ENCODE measurements at places on chromosomes 6 and 20. TPM values are rescaled to one million over a fixed set of nuclear protein-coding genes. Genes with fewer than 3 reads are reported as not detected.

GRCh38 chr6:22146931-22147701, 149.7 kb downstream of the PRL start:
- no peak for DNase-seq

DNA sequence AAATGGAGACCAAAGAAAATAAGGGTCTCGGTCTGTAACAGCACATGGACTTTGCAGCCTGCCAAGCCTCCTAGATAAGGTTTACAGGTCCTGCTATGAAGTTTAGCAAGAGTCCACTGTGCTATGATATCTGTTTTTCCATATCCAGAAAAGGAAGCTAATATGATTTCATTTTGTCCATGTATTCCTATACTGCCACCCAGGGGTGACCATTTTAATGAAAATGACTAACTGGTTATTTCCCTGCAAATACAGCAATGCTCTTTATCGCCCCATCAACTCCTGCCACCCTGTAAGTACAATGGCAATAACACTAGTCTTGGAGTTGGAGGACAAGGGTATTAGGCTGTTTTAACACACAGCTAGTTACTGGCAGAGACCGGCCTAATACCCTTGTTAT, 115.2 kb upstream of the GLP1R start:
- DNase-seq, result no peak

GRCh38 chr6:19571176-19571575, 266.0 kb upstream of the ID4 start:
- DNase-seq, result no peak

Gene STX11
- 37.7 TPM for polyA plus RNA-seq

- no peak for DNase-seq
Measured at GRCh38 chr6:20105838-20106237, 106.4 kb downstream of the MBOAT1 start.

Gene HLA-DMB
- 164 TPM for polyA plus RNA-seq

Gene BRPF3
- polyA plus RNA-seq, result 6.3 TPM

GRCh38 chr20:19000078-19000477, 186.5 kb downstream of the SCP2D1 start:
- DNase-seq, result no peak

Gene TPD52L1
- polyA plus RNA-seq, result not detected

Gene ARMC12
- 0.29 TPM for polyA plus RNA-seq

DNA sequence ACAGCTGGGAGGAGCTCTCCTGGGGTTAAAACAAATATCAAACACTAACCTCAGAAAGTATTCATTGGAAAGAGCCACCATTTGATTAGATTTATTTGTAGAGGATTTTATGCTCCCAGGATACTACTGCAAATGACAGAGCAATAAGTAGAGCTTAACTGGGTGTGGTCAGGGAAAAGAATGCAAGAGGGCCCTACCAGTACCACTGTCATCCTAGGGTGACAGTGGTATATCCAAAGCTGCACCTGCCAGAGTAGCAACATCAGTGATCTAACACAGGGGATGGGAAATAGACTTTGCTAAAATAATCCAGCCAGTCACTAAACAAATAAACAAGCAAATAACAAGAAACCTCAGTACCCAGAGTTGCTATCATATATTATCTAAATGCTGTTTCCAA, 29.7 kb downstream of the ERGIC3 start:
- no peak for DNase-seq

Gene RAB44
- 0.05 TPM for polyA plus RNA-seq

- no peak for DNase-seq
Measured at GRCh38 chr20:14657266-14658005, 320.0 kb upstream of the FLRT3 start.

- DNase-seq, result no peak
Measured at GRCh38 chr6:38687043-38687353, 15.9 kb downstream of the GLO1 start.
